ENCODE measurements at places on chromosomes 13 and 19.

- no peak for DNase-seq
These were observed 486.5 kb downstream of the COG6 start for GRCh38 chr13:40141859-40142555.

DNA sequence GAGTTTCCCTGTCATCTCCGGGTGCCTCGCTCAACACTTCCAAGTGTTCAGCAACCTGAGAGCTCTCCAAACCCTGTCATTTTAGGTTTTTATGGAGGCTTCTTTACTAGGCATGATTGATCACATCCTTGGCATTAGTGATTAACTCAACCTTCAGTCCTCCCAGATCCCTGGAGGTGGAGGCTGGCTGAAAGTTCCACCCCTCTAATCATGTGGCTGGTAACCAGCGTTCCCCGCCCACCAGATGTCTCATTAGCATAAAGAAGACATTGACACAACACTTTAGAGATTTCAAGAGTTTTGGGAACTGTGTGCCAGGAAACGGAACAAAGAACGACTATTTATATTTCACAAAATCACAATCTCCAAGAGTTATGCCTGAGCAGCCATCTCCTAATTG, 71.1 kb upstream of the RGCC start:
- no peak for DNase-seq

DNA sequence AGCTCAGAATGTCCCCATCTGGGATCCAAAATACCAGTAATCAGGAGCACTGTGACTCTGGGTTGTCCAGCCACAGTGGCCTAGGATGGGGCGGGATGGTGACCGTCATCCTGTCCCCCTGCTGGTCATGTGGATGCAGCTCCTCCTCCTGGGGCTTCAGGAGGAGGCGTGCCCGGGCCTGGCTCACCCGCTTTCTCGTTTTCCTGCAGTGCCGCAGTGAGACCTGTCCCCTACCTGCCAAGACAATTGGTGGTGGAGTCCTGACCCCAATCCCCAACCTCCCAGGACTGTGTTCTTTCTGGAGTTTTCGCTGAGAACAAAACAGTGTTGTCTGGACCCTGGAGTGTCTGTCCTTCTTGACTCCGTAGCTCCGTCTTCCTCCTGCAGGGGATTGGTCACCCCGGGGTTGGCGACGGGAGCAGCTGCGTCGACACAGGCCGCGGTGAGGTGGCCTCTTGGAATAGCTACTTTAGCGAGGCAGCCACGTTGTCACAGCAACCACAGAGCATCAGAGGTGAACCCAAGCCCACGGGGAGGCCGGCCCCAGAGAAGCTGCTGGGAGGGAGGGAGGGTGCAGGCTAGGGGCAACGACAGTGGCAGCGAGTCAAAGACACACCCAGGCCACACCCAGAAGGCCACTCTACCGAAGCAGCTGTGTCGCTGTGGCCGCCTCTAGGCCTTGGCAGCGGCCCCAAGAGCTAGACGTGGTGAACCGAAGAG, 10.2 kb upstream of the EMC10 start:
- peak; percentile 69 for DNase-seq

GRCh38 chr13:68234274-68234673, 1004.1 kb upstream of the PCDH9 start:
- no peak for DNase-seq

DNA sequence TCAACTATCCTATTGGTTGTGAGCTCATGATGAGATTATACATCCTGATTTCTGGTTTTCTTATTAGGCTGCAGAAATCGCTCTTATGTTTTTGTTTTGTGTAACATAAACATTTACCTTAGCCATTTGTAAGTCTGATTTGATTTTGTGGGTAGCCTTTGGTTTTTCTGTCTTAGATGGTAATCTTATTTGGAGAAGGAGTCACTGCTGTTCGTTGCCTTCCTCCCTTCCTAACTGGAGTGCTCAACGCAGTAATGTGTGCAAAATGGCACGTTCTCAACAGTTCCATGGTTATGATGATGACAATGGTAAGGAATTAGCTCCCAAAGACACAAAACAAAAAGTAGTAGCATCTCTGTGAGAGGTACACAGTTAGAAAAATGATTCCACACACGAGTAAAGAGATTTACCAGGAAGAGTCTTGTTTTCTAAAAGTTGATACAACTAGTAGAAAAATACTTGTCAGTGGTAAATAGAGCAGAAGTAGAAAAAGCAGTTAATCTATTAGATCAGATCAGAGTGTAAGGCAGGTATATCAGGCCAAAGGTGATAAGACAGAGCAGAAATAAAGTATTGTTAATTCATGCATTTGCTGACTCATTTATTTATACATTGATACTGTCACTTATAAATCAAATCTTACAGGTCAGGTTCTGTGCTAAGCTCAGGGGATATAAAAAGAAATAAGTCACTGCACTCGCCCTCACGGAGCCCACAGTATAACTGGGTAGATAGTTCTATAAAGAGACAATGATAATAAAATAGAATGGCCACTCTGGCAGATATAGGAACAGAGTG, 270.0 kb downstream of the NALCN start:
- DNase-seq: no peak

DNA sequence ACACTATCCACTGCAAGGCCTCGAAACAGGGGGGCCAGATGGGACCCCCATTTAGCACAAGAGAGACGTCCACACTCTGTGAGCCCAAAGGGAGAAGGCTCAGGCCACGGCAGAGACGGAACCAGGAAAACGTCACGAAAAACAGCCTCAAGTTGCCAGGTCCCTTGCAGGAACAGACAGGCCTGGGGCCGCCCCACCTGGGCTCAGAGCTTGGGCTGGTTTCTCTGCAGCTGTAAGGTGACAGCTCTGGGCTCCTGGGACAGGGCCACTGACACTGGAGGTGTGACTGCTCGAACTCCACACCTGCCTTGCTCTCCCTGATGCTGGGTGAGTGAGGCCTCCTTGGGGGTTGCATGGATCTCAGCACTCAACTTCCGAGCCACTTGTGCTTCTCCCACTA, 3.2 kb downstream of the ZNF787 start:
- DNase-seq: no peak

DNA sequence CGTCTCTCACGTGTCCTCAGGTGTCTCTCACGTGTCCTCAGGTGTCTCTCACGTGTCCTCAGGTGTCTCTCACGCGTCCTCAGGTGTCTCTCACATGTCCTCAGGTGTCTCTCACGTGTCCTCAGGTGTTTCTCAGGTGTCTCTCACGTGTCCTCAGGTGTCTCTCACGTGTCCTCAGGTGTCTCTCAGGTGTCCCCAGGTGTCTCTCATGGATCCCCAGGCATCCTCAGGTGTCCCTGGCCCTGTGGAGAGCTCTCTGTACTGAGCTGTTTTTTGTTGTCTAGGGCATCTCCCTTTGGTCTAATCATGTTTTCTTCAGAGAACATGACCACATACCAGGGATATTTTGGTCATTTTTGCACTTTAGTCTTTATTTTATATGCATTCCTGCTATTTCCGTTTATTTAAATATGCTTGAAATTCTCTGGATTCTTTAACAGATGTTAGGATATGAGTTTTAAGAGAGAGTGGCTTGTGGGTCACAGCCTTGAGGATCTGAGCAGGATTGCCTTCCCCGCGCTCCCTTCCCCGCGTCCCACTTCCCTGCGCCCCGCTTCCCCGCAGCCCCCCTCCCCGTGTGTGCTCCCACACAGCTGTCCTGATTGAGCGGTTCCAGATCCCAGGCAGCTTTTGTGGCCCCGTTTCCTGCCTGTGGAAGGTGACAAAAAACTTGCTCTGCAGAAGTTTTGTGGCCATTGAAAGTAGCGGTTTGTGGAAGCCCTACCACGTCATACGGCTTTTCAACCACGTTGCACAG, 31.9 kb downstream of the ATP4B start:
- DNase-seq: no peak

- DNase-seq: no peak
These were observed 353.1 kb downstream of the ENOX1 start for GRCh38 chr13:43433691-43434141.

DNA sequence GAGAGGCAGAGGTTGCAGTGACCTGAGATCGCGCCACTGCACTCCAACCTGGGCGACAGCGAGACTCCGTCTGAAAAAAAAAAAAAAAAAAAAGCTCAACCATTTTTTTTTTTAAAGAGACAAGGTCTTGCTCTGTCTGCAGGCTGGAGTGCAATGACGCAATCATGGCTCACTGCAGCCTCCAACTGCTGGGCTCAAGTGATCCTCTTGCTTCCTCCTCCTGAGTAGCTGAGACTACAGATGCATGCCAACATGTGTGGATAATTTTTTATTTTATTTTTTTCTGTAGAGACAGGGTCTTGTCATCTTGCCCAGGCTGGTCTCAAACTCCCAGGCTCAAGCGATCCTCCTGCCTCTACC, 10.3 kb downstream of the EHD2 start:
- DNase-seq: peak; percentile 59

DNA sequence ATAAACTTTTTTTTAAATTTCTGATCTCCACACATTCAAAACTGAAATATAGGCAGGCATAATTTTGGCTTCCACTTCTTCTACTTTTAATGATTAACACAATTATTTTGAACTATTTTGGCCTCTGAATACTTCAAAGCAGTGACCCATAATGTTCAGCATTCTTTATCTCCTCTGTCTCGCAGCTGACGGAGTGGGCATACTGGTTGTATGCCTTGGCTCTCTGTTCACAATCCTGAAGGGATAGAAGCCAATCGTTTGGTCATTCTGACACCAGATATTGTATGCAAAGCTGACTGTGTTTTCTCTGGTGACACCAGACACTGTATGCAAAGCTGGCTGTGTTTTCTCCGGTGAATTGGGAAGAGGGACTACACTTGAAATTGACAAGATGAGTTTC, 833.0 kb downstream of the EFNB2 start:
- DNase-seq: no peak

- DNase-seq: no peak
These were observed 6.9 kb downstream of the SUGP2 start for GRCh38 chr19:19026299-19026971.

DNA sequence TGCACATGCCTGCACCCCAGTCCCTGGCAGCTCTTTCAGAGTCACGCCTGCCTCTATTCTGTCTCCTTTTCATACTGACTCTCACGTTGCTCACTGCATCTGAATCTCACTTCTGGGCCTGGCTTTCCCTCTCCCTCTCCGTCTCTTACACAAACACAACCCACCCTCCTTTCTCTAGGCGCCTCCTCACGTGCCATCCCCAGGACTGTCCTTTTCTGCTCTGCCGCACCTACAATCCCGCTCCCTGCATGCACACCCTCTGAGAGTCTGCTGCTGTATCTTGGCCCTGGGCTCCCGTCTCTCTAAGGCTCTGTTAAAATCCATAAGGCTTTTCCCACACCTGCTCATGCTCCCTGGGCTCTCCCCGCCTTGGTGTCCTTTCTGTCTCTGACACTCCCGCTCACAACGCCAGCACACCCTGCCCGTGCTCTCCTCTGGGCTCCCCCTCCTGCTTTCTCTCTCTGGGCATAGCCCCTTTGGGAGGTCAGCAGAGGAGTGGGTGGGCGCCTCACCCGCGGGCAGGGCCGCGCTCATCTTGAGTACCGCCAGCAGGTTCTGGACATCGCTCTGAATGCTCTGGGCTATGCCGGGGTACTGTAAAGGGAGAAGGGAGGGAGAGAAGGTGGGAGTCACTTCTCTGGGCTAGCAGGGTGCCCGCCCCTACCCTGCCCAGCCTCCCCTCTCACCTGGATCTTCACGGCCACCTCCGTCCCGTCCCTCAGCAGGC, 12.7 kb upstream of the NUMBL start:
- DNase-seq: no peak

DNA sequence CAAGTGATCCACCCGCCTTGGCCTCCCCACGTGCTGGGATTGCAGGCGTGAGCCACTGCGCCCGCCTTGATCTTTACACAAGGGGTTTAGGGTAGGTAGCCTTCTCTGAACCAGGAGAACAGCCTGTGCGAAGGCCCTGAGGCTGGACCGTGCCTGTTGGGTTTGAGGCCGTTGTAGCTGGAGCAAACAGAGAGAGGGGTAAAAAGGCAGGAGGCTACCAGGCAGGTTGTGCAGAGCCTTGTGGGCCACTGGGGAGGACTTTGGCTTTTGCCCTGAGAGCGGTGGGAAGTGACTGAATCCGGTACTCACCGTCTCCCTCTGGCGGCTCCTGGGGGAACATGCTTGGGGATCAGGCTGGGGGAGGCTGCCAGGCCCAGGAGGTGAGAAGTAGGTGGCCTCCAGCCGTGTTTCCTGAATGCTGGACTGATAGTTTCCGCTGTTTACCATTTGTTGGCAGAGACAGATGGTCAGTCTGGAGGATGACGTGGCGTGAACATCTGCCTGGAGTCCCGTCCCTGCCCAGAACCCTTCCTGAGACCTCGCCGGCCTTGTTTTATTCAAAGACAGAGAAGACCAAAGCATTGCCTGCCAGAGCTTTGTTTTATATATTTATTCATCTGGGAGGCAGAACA, 24.6 kb downstream of the SPC24 start:
- DNase-seq: peak; percentile 90

DNA sequence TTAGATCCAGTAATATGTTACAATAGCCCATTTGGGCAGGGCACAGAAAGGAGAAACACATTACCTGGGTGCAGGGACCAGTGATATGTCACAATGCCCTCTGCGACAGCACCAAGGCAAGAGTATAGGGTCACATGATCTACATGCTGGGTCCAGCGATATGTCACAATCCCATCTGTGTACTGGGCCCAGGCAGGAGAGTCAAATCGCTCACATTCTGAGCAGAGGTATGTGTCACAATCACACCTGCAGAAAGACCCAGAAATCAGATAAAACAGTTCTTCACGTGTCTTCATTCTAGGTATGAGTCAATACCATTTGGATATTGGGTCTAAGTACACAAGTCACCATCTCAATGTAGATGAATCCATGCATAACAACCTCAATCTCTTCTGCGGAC, 7.1 kb upstream of the ZNF43 start:
- no peak for DNase-seq

DNA sequence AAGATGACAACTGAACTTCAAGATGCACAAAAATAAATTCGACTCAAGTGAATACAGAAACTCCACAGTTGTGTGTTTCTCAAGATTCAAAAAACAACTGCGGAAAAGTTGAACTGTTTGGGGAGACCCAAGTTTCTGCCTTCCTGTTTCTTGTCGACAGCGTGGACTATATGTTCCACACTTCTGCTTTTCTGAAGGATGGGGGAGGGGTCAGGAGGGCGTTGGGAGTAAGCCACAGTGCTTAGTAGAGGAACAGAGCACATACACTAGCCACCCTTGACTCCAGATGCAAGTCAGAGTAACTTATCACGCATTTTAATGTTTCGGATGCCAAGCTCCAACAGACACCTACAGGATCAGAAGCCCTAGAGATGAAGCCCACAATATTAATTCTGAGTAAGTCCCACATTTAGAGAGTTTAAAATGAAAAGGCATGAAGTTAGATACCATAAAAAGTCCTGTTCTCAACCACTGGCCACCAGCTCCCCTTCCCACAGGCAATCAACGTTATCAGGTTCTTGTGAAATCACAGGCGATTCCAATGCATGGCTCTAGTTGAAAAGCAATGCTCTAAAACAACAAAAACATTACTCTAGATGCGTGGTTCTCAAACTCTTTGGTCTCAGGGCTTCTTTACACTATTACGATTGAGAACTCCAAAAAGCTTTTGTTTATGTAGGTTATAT, 4.2 kb downstream of the TUBGCP3 start:
- DNase-seq: peak; percentile 40

DNA sequence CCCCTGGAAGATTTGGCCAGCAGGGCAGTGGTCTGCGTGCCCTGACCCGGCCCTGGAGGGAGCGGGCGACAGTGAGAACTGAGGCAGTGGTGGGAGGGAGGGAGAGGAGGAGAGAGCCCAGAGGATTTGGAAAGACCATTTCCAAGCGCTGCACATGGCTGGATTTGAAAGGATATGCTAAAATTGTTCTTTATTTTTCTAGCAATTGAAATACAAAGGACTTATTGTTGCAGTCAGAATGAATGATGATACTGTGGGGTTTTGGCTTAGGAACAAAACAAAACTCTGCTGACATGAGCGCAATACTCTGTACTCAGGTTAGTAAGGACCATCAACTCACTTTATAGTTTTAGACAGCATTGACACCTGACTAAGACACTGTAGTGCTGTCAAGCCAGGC, 69.5 kb downstream of the TNFRSF19 start:
- no peak for DNase-seq
